ENCODE measurements at places on chromosomes 1 and 21. TPM values are rescaled to one million over a fixed set of nuclear protein-coding genes. Genes with fewer than 3 reads are reported as not detected.

SLAMF7 gene
- total RNA-seq, result 1.6 TPM

DNA sequence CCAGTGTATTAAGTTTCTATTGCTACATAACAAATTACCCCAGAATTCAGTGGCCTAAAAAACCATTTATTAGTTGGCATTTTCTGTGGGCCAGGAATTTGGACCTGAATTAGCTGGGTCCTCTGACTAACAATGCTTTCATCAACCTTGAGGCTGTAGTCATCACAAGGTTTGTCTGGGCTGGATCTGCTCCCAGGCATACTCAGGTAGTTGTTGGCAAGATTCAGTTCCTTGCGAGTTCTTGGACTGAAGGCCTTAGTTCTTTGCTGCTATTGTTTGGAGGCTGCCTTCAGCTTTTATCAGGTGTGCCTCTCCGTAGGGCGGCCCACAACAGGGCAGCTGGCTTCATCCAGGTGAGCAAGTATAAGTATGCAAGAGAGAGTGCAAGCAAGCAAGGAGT lies 31.4 kb upstream of the DEPDC1 start:
- DNase-seq, result no peak

GPR3 gene
- 0.71 TPM for total RNA-seq

DNA sequence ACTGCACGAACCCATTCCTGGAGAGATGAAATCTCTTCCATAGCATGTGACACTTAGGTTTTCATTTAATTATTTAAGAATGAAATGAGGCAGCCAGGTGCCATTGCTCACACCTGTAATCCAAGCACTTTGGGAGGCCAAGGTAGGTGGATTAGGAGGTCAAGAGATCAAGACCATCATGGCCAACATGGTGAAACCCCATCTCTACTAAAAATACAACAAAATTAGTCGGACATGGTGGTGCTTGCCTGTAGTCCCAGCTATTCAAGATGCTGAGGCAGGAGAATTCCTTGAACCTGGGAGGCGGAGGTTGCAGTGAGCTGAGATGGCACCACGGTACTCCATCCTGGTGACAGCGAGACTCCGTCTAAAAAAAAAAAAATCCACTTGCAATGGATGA lies 17.8 kb downstream of the L1TD1 start:
- DNase-seq, result no peak

- no peak for DNase-seq
Observed at GRCh38 chr1:2046953-2047748, 3.1 kb upstream of the PRKCZ start.

SPOCD1 gene
- total RNA-seq, result 1.3 TPM

DNA sequence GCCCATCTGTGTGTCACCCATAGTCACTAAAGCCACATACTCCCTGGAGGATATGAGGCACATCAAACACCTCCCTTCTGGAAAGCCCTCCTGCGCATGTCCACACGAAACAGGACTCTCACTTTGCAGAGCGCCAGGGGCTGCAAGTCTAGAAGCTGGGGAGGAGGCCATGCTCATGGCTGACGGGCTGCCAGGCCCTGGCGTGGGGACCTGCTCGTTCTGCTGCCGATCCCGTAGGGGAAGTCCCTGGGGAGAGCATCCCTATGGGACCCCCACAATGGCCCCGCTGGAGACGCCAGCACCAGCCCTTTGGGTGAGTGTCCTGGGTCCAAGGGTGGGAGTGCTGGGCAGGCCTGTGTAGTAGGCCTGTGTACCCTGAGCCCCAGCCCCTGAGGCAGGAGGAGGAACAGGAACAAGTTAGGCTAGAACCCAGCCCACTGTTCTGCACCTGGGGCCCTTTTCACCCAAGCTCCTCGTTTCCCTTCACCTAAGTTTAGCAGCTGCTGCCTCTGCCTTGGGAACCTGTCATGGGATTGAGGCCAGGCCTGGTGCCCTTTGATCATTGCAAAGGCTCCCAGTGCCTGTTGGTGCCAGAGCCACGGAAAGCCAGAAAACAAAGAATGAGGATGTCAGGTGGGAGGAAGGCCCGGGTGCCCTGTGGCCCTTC lies 9.9 kb downstream of the FAM3B start:
- DNase-seq, result no peak

LCE1A gene
- total RNA-seq, result not detected

GRCh38 chr1:48931506-48932192 lies 155.0 kb upstream of the BEND5 start:
- DNase-seq, result no peak

DCAF8 gene
- 142 TPM for total RNA-seq

DNA sequence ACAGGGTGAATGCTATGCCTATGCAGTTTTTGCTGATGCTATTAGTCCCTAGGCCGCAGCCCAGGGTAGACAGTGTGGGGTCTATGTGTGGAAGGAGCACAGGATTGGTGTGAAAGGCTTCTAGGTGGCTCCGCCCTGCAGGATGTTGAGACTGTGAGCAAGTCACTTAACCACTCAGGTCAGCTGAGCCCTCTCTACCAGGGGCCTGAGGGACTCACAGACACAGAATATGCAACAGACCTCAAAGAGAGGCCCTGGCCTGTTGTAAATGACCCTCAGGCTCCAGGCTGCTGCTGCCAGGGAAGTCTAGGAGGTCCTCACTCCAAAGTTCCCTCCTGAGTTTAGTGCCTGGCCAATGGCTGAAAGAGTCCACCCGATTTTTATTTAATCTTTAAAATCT lies 11.0 kb downstream of the NHLH2 start:
- no peak for DNase-seq

GRCh38 chr1:103191327-103191726 lies 83.0 kb upstream of the COL11A1 start:
- DNase-seq, result no peak

DNA sequence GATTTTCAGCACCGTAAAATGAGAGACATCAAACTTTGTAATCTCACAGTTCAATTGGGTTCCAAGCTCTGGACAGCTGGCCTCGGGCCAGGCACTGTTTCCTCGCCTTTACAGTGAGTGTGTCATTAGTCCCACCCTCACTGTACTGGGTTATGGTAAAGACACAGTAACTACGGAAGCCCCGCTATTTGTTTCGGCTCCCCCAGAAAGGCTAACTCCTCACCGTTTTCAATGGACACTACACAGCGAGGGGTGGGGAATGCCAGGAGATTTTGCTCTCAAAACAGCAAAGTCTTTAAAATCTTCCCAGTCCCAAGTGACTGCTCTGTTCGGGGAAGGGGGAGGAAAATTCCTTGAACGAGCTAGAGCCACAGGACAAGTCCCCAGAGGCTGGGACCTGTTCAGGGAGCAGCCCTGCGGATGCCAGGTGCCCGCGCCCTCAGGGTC lies 757 bp upstream of the SPSB1 start:
- DNase-seq, result peak; percentile 82

- DNase-seq, result no peak
Observed at GRCh38 chr1:219489636-219490035, 123.3 kb downstream of the ZC3H11B start.

All from sciatic nerve (tissue), 2 donors.